Central memory CD4-positive, alpha-beta T cell (primary cell): ENCODE measurements at places on chromosomes 1 and 21.
A peak's percentile ranks its signal among the peaks of the same experiment; 100 is the strongest.

DNA sequence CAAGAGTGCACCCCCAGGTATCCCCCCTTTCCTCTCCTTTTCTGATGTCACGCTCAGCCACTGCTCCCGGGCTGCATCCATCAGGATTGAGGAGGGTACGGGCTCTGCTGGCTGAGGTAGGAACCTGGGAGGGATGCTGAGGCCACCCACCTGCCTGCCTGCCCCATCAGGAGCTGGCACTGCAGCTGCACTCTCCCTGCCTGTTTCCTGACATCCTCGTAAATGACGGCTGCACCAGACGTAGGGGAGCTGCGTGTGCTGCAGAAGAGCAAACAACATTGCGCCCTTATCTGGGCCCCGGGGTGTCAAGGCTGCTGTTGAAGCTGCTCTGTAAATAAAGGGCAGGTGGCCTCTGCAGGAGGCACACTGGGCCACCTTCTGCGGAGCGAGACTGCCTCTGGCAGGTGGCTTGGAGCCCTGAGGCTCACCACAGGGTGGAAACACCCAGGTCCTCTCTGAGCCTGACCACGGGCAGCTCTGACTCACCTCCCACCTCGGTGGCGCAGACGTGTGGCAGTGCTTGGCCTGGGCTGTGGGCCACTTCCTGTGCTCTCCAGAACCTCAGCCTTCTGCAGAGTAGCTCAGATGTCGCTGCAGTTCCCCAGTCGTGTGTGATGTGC lies 30.9 kb downstream of the SNAP47 start:
- peak; percentile 83 for DNase-seq

- no peak for DNase-seq
Measured at GRCh38 chr1:244665771-244666217, 12.9 kb downstream of the DESI2 start.

DNA sequence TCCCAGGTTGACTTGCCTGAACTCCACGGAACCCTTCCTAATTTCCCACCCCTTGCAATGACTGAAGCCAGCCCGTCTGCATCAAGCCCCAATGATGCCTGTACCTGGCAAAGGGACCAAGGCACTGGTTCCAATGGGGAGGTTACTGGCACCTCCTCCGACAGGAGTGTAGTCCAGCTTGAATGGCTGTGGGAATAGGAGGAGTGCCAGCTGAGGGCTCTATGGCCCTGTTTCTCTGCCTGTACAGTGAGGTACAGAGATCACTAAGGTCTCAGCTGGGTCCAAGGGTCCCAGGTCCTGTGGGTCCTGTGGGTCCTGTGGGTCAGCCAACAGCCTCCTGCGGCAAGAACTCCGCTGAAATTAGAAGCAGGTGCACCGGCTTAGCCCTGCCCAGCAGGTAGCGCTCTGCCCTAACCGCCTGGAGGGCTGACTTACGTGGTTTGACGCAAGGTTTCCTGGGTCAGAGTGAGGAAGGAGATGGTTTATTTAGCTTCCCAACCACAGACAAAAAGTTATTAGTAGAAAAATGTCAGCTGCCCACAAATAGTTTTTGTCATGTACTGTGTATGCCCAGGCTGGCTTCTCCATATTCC lies 9.9 kb upstream of the SPRR4 start:
- no peak for DNase-seq

GRCh38 chr1:22761101-22761500 lies 50.5 kb downstream of the EPHB2 start:
- DNase-seq, result no peak

- DNase-seq, result no peak
Measured at GRCh38 chr1:55867304-55867843, 652.2 kb upstream of the USP24 start.

- DNase-seq, result no peak
Measured at GRCh38 chr1:43924516-43924915, 9.1 kb upstream of the ARTN start.

GRCh38 chr21:33207449-33208149 lies 22.1 kb upstream of the IFNAR2 start:
- no peak for DNase-seq

DNA sequence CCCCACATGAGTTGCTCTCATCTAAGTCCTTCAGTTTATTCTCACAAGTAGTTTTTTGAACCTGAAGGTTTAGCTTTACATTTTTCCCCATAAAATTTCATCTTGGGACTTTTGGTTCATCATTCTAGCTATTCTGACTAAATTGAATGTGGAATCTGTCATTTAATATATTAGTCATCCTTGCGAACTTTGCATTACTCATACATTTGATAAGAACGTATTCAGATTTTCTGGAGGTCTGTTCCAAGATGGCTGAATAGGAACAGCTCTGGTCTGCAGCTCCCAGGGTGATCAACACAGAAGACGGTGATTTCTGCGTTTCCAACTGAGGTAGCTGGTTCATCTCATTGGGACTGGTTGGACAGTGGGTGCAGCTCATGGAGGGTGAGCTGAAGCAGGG lies 59.8 kb upstream of the CSF1 start:
- DNase-seq, result no peak

DNA sequence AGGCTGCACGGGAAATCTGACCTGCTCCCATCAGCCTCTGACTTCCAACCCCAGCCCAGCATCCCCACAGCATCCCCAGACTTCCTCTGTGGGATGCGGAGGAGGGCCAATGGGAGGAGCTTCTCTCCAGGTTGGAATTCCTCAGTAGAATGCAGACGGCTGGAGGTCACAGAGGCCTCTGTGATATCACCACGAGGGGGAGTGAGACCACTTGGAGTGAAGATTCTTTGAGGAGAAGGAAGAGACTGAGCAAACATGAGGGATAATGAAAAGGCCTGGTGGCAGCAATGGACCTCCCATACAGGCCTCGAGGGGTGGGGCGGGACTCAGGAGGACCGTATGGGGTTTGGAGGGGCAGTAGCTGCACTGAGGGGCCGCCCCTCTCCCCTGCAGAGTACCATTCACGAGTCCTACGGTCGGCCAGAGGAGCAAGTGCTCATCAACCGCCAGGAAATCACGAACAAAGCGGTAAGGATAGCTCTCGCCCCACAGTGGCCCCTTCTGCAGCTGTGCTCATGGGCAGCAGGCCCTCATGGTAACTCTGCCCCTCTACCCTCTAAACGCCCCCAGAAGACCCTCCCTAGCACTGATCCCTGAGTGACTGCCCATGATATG lies at the start of gene CATSPER4:
Gene CATSPER4 (plus strand): TSS at position 230 of the 615 bp plus-strand sequence. CDS start 26 bp downstream, at position 256.
- peak; percentile 14 for DNase-seq

DNA sequence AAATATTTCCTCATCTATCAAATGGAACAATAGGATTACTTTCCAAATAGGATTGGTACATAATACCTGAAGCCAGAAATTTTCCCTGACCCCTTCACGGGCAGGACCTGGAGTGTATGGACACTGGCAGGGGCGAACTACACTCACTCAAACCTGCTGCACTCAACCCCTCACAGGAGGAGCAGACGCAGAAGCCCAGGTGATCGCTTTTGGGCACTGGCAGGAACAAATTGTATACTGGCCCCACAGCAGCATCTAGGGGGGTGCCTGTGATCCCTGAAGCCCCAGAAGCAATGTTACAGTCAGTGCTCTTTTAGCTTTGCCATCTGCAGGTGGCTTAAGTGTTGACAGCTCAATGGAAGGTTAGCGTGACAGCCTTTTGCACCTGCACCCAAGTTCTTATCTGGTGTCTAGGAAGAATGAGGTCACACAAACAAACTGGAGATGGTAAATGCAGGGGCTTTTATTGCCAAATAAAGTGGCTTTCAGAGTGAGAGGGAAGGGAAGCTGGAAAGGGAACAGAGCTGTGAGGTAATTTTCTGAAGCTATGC lies 199.2 kb upstream of the NEGR1 start:
- no peak for DNase-seq

- DNase-seq, result no peak
Measured at GRCh38 chr1:29948581-29948980, 712.3 kb downstream of the PTPRU start.

DNA sequence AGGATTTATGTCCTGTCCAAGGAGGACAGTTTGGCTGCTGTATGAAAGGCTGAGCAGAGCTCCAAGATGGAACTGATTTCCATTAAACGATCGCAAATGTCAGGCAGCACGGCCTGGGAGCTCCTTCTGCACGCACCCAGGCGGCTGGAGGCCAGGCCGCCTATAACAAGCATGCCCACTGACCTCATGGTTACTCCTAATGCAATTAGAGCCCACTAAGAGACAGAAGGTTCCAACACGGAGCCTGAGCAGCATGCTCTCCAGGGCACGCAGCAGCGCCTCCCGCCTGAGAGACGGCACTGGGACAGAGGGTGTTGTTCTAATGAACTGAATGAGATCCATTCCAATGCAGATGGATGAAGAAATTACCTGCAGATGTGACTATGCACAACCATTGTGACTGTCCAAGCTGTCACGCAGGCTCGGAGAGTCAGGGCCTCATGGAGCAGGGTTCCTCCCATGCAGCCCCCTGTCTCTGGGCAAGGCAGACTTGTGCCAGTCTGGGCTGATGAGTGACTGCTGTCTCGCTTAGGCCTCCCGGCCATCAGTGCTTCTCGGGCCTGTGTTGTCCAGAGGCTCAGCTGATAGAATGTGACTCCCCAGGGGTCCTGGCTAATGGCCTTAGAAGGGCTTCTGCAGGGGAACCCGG lies 25.2 kb upstream of the CDCA8 start:
- no peak for DNase-seq

GRCh38 chr1:165052936-165053335 lies 303.6 kb downstream of the LMX1A start:
- no peak for DNase-seq

- DNase-seq, result no peak
Measured at GRCh38 chr1:43766818-43767525, 59.6 kb downstream of the ST3GAL3 start.

DNA sequence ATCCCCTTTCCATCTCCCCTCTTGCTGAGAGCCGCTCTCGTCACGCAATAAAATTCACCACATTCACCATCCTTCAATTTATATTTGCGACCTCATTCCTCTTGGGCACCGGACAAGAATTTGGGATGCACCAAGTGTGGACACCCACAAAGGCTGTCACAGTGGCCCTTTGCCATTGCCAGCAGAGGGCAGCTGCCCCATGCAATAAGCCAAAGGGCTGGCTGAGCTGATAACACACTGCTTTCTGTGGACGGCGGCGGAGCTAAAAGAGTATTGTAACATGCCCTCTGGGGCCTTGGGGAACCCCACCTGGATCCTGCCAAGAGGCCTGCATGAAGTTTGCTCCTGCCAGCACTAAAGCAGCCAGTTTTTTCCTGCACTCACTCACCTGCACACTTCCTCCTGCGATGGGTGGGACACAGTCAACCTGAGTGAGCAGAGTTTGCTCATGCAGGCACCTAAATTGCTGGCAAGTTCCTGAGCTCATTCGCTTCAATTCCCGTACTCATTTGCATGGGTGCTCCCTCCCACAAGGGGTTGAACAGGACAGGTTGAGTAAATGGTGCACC lies 792.3 kb upstream of the ADAMTS5 start:
- DNase-seq, result no peak

DNA sequence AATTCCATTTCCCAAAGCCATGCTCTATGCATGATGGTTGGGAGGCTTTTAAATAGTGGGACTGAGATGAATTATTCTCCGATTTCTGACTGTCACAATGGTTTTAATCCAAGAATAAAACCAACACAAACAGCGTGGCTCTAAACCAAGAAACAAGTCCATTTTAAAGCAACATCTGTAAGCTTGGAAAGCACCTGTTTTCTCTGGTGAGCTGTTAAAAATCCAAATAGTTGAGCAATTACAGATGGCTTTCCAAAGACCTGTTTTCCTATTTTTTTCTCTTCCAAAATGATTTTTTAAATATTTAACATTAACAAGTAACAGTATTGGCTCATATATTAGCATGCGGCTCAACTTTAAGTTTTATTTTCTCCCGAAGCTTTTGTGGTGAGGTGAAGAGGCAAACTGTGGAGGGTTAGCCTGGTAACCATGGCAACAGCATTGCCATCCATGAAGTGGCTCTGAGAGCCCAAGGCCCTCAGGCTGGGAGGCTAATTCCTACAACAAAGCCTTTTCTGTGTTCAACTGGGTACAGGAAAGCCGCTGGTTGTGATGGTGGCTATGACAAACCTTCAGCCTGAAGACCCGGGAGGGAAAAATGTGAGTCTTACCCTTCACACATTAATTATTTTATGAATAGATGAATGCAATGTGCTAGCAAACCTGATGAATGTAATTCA lies 56.7 kb upstream of the B3GALT5 start:
- DNase-seq, result no peak

DNA sequence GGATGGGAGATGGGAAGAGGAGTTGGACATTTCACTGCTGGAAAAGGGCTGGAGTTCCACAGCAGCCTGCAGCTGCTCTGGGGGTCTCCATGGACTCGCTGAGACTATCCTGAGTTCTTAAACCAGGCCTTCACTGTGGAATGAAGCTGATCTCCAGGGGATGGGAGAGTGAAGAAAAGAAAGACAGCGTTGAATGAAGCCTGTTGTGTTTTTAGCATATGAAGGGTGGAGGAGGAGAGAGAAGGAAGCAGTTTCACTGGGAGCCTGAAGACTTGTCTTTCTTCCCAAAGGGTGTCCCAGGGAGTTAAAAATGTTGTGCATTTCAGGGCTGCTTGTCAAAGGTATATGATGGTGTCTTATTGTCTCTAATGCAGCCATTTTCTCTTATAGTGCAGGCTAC lies 9.2 kb downstream of the ROR1 start:
- DNase-seq, result no peak

GRCh38 chr1:94240822-94241221 lies 3.4 kb upstream of the ARHGAP29 start:
- DNase-seq, result no peak

GRCh38 chr1:53465023-53465957 lies 6.1 kb downstream of the DMRTB1 start:
- DNase-seq, result no peak

GRCh38 chr1:19066248-19066873 lies 109.9 kb upstream of the IFFO2 start:
- DNase-seq, result no peak

DNA sequence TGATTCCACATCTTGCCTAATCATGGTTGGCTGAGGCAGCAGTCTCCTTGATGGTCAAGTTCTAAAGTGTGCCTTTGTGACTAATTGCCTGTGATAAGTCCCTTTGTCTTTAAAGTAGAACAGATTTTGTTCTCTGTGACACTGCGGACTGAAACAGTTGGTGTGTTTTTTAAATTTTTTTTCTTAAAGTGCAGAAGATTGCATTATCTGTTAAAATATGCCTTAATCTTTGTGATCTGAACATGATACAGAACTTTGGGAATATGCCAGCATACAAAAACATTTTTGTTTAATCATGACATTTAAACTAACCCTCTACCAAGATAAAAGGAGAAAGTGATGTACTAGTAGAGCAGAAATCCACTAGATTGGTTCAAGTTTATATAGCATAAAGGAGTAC lies 1260.6 kb upstream of the ADGRL2 start:
- DNase-seq, result no peak

DNA sequence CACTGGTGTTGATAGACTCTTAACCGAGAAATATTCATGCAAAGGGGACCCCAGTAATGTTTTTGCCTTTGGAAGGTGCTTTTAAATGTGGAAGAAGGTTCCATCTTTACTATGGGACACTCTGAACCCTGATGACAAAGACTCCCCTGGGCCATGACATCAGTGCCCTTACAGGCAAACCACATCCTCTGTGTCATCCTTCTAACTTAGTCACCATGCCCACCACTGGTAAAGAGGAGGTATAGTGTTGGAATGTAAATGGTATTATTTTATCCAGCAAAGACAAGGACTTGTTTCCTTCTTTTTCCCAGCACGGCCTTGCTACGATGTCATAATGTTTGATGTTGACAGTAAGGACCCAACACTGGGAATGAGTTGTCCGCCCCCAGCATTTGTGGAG lies 12.6 kb downstream of the METTL13 start:
- no peak for DNase-seq

GRCh38 chr1:185674201-185674600 lies 60.0 kb upstream of the HMCN1 start:
- DNase-seq, result peak; percentile 19

GRCh38 chr1:12424087-12424529 lies 193.9 kb downstream of the DHRS3 start:
- DNase-seq, result no peak
